ENCODE measurements at places on chromosomes 12 and 14.
A peak's percentile ranks its signal among the peaks of the same experiment; 100 is the strongest.

- DNase-seq, result peak; percentile 3
Observed at GRCh38 chr14:63032641-63033040, 12.6 kb downstream of the KCNH5 start.

DNA sequence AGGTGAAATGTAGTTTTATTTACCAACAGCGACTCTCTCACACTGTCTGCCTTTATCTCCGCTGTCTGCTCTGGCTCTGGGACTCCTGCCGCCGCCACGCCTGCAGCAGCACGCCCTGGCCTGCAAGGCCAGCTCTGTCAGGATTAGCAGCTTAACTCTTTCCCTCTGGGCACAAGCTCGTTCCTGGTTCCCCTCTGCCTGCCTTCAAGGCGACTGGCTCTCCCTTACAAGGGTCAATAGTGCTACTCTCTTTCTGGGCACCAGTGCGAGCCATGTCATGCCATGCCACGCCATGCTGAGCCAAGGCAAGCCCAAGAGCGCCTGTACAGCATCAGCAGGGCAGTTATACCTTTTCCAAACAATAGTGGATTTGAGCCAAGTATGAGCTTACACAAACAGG lies 3.6 kb upstream of the CLEC2B start:
- no peak for DNase-seq

- DNase-seq, result peak; percentile 34
Observed at GRCh38 chr12:115620816-115621215, 656.7 kb downstream of the MED13L start.

DNA sequence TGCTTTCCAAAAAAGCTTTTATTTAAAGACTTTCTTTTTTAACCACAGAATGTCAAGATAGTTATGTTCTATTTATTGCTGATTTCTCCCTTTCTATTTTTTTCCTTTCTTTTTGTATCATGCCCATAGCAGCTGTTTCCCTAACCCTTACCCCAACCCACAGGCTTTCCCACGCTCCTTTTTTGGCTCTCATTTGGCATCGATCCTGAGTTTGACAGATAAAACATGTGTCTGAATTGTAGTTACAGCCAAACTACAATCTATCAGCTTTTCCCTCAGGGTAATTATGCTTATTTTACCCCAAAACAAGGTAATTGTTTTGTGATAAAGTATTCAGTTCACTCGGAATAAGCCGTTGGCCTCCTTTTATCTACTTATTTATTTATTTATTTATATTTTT lies 46.7 kb downstream of the PDE3A start:
- DNase-seq, result peak; percentile 25

DNA sequence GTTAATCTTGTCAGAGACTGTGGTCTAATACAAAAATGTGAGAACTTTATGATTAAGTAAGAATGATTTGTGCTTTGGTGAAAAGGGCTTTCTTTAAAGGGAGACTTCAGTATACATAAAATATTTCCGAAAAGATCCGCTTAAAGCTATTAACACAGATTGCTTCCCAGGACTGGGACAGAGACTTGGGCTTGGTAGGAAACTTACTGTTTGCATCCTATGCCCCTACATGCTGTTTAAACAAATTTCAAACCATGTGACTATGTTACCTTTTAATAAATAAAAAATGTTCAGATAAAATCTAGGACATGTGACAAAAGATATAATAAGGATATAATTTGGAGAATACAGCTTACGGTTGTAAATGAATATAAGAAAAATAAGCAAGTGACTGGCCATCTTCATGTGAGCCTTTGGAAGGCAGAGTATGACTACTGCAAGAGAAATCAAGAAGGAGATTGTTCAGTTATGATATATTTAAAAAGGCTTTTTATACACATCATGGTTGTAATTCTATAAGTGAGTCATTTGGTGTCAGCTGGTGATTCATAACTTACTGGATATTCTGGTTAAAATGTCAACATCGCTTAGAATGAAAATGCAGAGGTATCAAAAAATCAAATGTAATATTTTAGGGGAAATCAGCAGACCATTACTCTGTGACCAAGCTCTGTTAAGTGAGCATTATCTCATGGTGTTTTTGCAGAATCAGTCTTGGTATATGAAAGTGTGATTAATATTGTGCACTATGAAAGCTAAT lies 234.7 kb upstream of the E2F7 start:
- peak; percentile 90 for DNase-seq

DNA sequence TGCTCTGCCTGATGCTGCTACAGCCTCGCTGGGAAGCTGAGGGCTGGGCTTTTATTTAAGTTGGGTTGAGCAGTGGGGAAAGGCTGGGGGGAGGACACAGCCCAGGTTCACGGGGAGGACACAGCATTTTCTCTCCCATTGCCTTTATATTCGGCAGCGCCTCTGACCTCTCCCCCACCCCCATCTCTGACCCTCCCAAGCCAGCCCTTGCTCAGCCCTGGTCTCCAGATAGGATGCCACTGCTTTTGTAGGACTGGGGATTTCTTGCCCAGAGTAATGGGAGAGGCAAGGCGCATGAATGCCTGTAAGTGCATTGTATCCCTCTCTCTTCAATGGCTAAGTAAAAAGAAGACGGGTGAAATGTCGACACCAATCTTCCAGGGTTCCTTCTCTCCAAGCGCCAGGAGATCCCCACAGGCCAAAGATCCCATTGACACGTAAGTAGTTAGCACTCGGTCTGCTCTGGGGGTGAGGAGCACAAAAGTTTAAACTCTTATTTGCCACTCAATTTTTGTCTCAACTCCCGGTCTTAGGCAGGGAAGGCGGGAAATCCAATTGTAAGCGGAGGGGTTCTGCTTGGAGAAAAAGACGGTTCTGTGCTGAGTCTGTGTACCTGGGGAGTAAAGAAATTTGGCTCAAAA lies 4.6 kb downstream of the HOXC4 start:
- DNase-seq, result no peak

Data from fibroblast of skin of right biceps (primary cell).